ENCODE measurements at places on chromosomes 6 and 20. TPM values are rescaled to one million over a fixed set of nuclear protein-coding genes. Genes with fewer than 3 reads are reported as not detected.

DNA sequence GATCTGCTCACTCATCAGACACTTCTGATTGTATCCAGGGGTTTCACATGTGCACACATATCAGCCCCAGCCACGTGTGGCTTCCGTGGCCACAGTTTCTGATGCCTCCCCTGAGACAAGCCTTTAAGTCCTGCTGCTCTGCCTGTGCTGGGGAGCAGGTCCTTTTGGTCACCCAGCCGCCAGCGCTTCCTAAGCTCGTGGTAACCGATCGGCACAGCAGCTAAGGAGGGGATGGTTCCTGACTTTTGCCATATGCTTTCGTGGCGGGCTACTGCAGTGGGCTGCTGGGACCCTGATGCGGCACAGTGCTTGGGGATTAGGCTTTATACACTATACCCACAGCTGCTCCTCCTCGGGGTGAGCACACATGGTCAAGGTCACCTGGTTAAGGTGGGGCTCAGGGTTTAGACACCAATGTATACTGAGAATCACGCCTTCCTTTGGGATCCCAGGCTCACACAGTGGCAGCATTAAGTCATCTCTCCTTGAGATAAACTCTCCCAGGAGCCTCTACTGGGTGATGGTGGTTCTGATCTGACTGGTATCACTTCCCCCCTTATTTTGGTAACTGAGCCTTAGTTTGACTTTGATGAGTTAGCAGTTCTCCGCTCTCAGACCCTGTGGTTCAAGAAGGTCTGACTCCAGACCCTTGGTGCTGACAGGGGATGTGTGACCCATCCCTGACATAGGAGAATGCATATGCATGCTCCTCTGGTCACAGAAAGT is 85.9 kb upstream of the KCNG1 start:
- DNase-seq, result no peak

The PCSK2 gene
- total RNA-seq, result 0.18 TPM

The TAAR9 gene
- total RNA-seq, result not detected

DNA sequence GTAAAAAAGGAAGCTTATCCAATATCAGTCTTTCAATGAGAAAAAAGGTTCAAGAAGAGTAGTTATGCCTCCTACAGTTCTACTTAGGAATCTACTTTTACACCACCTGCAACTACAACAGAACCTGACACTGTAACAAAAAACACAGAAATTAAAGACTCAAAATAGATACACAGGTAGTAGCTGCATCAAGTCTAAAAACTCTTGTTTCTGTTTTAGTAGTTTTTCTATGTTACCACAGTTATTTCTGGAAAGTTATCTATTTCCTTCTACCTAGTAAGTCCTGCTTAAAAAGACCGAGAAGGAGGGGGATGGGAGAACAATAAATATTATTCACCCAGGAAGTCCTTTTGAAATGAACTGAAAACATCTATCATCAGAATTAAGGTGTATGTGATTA is 52.5 kb downstream of the ATG5 start:
- no peak for DNase-seq

The RBPJL gene
- total RNA-seq, result not detected

DNA sequence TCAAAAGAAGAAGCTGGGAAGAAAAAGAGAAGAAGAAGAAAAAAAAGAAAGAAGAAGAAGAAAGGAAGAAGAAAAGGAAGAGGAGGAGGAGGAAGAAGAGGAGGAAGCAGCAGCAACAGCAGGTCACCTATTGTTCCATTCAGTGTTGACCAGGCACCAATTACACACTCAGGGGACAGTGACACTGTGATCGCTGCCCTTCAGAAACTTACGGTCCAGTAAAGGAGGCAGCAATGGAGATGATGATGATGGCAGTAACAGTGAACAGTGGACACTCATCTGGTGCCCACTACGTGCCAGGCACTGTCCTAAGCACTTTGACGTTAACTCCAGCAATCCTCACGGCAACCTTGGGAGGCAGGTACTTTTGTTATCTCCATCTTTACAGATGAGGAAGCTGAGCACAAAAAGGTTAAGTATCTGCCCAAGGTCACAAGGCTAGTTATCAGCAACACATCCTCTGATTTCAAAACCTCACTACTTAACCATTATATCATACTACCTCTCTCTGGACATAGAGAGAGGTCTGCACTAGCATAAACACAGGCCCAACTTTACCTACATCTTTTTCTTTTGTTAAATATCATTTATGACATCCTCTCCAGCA is 83.2 kb downstream of the SLC22A23 start:
- no peak for DNase-seq

- DNase-seq, result no peak
These were observed 70.3 kb downstream of the TMEM242 start for GRCh38 chr6:157253017-157253416.

DNA sequence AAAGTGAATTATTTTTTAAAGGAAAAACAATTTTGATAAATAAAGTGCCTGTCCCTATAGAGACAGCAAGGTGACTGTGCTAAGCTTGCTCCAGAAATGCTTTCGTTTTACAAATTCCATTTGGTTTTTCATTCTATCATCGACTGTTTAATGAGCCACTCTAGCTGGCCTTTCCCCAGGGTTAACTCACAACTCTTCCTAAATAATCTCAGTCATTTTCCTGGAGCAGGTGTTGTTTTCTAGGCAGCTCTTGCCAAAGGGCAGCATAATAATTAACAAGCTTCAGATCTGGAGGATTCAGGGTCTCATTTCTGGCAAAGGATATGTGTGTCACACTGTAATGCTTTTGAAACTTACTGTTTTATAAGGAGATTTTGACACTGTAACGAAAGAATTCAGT is 184.2 kb downstream of the KHDC1L start:
- DNase-seq, result no peak

The SNAP91 gene
- 2.9 TPM for total RNA-seq

DNA sequence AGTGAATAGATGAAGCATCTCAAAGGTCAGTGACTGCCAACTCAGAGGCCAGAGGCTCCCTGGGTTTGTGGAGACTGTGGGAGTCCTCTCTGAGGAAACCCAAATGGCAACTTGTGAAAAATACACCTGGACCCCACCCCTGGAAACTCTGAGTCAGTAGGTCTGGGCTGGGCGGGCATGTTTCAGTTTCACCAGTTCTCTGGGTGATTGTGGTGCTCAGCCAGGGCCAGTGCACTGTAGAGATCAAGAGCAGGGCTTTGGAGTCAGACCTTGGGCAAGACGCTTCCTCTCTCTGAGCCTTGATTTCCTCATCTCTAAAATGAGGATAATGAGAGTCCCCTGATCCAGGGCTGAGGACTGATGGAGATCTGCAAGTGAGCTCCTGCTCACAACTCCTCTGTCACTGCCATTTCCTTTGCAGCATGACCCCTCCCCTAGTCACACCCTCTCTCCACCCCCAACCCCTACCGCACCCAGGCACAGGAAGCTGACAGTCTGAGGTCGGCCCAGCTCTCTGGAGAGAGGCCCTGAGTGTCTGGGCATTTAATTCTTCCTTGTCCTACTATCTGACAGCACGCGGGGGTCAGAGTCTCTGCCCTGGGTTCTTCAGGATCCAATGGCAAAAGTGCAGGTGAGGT is 5.1 kb downstream of the DEF6 start:
- no peak for DNase-seq

GRCh38 chr6:125957845-125958244 is 1.3 kb downstream of the HINT3 start:
- DNase-seq, result peak; percentile 65

DNA sequence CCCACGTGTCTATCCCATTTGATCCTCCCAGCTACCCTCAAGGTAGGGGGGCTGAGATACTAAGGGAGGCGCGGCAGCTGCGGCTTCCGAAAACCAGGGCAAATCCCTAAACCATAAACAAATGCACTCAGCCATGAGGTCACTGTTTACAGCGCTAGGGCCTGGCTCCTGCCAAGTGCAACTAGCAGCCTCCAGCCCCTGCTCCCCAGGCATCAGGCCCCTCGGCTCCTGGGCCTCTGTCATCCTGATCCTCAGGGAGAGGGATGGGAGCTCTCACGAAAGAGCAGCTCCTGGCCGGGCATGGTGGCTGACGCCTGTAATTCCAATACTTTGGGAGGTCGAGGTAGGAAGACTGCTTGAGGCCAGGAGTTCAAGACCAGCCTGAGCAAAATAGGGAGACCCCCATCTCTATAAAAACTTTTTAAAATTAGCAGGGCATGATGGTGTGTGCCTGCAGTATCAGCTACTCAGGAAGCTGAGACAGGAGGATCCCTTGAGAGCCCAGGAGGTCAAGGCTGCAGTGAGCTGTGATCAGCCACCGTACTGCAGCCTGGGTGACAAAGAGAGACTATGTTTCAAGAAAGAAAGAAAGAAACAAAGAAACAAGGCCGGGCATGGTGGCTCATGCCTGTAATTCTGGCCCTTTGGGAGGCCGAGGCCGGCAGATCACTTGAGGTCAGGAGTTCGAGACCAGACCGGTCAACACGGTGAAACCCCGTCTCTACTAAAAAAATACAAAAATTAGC is 42.5 kb upstream of the TLDC2 start:
- DNase-seq, result no peak

The BPIFB1 gene
- 2.1 TPM for total RNA-seq

DNA sequence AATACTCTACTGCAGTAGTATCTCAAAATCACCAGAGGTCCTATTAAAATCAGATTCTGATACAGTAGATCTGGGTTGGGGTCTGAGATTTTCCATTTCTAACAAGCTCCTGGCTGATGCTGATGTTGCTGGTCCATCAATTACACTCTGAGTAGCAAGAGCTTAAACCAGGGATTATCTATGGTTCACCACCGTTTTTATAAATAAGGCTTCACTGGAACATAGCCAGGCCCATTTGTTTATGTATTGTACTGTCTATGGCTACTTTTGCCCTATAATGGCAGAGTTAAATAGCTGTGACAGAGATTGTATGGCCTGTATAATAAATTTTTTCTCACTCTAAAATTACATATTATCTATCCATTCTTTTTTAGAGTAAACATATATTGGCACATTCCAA is 53.0 kb downstream of the NUDT3 start:
- DNase-seq, result no peak

DNA sequence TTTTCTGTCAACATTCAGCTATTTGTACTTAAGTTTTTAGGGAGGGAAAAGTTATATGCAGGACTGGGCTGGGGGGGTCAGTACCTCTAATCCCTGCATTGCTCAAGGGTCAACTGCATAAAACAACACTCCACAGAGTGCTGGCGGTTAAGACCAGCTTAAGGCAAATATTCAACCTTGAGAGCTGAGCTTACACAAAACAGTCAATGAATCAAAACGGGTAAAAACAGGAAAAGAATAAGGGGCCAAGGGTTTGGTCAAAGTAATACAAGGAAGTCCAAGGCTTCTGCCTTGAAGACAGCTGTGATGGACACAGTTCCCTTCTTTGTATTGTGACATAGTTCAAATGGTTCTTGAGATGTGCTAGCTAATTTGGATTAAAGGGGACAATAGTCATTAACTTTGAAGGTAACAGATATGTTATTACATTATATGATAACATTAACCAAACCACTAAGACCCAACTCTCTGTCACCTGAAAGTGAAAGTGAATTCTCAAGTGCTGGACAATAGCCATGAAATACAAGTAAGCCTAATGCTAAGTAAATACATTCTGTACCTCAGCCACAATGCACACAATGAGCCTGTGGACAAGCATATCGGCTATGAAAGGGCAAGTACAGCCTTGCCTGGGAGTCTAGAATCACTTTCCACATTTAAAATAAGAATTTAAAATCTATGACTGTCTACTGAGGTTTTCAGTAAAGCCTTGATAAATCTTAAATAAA is 106.8 kb downstream of the PDE10A start:
- DNase-seq, result peak; percentile 72

DNA sequence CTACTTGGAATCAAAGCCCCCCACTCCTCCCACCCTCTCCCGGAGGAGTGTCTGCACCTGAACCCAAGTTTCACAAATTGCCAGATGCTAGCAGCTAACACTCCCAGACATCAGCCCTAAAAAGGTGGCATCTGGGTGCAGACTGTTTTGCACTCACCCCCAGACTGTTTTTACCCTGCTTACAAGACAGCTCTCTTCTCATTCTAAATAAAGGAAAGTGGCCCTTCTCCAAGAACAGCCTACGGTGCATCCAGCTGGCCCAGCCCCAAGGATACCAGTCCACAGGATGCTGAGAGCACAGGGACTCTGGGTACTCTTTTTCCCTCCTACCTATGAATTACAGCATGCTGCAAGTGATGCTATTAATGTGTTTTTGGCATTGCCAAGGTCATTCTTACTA is 842.0 kb upstream of the FLRT3 start:
- no peak for DNase-seq

GRCh38 chr20:49361862-49362660 is 84.2 kb upstream of the ZNFX1 start:
- DNase-seq, result no peak
